ENCODE measurements at places on chromosomes 2 and 18.

GRCh38 chr2:177445200-177445599 is 52.6 kb downstream of the AGPS start:
- DNase-seq: no peak

DNA sequence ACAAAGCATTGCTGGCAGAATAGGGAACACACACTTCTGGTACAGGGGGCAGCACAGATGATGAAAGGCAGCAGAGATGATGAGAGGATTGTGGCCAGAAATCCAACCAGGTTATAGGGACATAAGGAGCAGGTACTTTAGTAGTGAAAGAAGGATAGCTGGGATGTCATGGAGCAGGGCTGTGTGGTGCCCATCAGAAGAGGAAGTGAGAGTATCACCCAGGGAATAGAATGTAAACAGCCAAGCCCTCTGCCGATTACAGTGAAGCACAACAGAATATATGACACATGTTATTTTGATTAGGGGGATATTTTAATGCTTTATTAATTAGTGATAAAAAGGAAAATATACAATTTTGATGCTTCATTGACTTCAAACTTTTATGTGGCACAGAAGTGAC is 883.4 kb upstream of the CDH2 start:
- DNase-seq: no peak

DNA sequence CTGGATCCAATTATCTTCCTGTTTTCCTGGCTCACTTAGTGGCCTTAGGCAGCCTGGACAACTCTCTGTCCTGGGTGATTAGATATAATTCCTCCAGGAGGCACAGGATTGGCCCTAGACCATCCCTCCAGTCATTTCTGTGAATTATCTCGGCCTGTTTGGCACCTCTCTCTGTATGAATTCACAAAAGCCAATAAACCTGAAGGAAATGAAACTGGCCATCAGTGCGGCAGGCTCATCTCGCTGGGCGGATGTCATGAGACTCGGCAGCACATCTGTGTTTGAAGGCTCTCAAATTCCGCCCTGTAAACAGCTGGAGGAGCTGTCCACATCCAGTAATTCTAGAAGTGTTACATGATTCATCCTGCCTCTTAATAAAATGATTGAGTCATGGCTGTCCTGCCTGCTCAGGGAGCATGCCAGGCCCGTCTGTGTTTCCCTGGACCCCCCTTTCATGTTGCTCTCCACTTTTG is 38.6 kb downstream of the ACOXL start:
- no peak for DNase-seq

DNA sequence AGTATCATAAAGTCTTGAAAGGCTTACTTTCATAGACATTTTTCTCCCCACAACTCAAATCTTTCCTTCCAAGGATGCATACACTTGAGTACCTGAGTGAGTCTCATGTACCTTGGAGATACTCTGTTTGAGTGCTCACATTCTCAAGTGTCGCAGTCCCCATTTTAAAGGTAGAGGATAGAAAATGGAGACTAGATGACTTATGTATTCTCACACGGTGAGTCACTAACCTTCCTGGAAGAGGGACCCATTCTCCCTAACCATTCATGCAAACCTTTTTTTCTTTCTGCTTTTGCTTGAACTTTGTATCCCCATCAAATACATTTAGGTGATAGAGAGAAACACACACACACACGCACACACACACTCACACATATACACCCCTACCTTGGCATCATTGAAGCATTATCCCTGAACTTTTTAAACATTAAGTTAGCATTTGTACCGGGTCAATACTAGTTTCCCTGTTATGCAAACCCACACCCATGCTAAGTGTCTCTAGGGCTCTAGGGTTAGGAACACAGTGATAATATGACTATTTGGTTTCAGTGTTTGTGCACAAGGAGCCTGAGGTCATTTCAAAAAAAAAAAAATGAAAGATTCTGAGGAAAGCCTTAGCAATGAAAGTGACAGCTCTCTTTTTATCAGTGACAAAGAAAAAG is 236.2 kb downstream of the IKZF2 start:
- no peak for DNase-seq

GRCh38 chr18:11327391-11328009 is 178.1 kb upstream of the PIEZO2 start:
- no peak for DNase-seq

GRCh38 chr18:7198326-7198725 is 32.6 kb upstream of the LRRC30 start:
- no peak for DNase-seq

DNA sequence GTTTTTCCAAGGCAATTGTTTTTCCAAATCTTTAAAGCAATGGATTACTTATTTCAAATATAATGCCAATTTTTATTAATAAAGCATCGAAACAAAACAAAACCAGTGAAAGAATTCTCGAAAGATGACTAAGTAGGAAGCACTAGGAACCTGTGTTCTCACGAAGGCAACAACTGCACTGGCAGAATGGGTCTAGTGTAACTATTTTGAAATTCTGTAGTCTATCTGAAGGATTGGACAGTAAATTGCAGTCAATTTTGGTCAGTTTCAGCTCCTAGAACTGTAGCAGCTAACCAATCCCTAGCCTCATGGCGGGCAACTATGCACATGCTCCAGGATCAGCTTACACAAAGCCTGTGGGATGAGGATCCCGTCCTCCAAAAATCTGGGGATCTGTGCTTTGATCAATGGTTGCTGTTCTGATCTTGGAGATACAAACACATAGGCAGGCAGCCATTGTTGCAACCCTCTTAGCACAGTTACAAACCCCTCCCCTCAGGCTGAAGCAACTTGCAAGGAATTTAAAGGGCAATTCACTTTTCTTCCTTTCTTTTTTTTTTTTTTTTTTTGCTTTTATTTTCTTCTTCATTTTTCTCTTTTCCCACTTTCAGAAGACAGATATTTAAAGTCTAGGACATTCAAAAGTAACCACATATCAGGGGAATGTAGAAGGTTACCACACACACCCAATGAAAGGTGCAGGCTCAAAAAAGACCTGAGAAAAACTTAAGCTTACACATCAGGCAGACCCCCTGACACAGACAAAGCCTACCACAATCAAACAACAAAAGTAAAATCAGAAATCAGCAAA is 147.6 kb downstream of the THADA start:
- no peak for DNase-seq

GRCh38 chr2:53173698-53174455 is 593.7 kb upstream of the CHAC2 start:
- DNase-seq: no peak

- DNase-seq: no peak
Observed at GRCh38 chr2:45889620-45890370, 238.3 kb downstream of the PRKCE start.

GRCh38 chr2:101837354-101837753 is 139.8 kb downstream of the MAP4K4 start:
- DNase-seq: no peak

DNA sequence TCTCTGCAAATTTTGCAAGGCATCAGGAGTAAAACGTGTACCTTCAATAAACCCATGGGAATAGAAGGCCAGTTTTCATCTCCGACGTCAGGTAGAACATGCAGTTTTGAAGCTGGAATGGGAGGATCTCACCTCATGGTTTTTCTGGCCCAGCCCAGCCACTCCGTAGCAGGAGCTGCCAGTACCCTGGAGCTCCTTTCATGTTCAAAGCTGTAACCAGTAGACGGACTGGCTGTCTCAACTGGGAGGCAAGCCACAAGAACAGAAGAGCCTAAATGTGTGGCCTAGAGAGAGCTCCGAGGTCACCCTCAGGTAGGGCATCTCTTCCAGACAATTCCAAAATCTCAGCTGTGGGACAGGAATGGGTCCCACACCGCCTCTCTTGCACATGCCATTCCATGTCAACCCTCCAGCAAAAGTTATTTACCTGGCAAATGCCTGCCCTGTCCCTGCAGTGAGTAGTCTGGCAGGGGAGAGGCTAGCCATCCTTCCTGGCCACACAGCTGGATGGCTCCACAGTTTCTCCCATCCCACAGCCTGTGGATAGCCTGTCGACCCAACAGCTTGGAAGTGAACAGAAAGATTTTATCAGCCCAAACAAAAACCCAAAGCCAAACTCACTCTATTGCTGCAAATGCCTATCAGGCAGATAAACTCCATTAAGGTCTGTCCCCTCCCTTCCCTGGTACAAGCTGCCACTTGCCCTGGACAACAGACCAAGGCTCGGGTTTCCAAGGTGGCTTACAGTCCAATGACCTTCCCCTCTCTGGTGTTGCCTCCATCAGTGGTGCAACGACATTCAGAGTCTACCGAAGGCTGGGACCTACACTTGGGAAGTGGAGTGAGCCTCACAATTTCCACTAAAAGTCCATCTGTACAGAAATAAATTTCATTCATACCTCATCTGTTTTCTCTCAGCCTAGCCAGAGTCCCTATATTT is 27.8 kb downstream of the CRACDL start:
- DNase-seq: no peak

- DNase-seq: no peak
Observed at GRCh38 chr2:11466307-11467128, 557 bp upstream of the E2F6 start.

DNA sequence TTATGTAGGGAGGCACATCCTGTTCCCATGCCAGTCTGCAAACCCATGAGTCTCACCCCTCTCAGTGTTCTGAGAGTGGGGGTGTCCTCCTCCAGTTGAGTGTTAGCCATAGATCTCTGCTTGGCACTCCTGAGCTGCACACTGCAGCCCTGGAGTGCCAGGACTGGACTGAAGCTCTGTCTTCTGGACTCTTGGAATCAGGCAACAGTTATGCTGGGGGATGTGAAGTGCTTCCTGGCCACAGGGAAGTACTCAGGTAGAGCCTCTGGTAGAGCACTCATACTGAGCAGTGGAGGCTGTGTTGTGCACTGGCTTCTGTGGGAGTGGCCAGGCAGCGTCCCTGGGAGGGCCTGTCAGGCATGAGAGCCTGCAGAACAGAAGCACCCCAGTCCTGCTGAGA is 43.0 kb downstream of the SERPINB7 start:
- no peak for DNase-seq

- no peak for DNase-seq
Observed at GRCh38 chr2:217098435-217098834, 238.6 kb upstream of the TNP1 start.

- DNase-seq: no peak
Observed at GRCh38 chr2:211846714-211847113, 691.9 kb downstream of the ERBB4 start.

DNA sequence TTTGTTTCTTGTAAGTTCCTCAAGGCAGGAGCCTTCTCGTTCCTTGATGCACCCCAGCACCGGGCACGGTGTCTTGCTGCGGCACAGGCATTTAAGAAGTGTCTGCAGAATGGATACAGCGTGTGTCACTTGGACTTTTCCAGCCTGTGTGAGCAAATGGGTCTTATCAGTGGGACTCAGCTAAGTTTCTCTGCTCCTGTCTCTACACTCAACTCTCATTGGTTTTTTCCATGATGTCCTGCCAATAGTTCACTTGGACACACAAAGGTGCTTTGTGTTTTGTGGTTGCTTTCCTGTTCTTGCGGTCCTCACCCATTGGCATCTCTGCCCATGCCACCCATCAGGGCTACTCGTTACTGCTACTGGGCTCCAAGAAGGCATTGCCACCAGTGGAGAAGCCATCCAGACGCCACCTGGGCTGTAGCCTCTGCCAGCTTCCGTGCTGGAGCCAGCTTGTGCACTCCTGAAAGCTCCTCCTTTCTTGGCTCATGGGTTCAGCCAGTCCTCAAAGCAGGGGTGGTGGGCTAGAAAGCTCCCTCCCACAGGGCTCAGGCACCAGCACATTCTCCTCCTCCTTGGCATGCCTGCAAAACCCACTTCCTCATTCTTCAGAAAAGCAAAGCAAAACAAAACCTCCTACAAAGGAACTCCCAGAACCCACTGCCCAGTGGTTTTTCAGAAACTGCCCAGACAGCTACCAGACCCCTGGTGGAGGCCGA is 41.4 kb downstream of the IL1R2 start:
- no peak for DNase-seq

DNA sequence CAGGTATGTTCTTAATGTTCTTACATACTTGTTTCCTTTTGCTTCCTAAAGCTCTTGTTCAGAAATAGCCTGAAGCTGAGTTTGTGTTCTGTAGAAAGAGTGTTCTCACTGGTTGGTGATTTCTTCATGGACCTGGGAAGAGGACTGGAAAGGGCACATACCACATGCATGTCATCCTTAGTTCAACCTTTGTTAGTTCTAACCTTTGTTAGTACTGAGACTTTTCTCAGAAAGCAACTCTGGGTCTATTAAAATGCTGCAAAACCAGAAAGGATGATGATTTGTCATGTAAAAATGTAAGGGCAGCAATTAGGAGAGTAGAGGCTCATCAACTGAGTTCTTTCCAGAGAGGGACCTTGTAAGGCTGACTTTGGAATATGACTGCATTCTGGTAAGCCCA is 2.5 kb upstream of the FAP start:
- DNase-seq: no peak

DNA sequence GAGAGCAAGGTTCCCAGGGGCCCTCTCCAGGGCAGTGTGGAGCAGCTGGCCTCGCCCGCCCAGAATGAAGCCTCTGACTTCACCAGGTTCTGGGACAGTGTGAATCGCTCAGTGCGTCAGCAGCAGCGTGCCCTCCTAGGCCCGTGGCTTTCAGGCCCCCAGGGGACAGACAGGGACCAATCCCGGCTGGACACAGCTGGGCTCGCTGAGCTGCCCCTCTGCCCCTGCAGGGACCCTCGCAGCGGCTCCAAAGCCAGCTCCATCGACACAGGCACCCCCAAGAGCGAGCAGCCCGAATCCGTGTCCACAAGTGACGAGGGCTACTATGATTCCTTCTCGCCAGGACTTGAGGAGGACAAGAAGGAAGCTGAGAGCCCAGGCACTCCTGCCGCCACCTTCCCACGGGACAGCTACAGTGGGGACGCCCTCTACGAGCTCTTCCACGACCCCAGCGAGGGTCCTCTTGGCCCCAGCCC is 7.6 kb downstream of the AMER3 start:
- no peak for DNase-seq

GRCh38 chr18:77676910-77677309 is 427.3 kb downstream of the GALR1 start:
- DNase-seq: no peak

Data from activated T-helper 1 cell treated with Interleukin-2 at 50 U/mL for 16 hours (primary cell).